ENCODE measurements at places on chromosomes 7 and 10.
A peak's percentile ranks its signal among the peaks of the same experiment; 100 is the strongest.

- DNase-seq, result no peak
Measured at GRCh38 chr7:155299535-155300202, 2.0 kb downstream of the INSIG1 start.

GRCh38 chr10:33697016-33697415 is 362.5 kb upstream of the NRP1 start:
- no peak for DNase-seq

DNA sequence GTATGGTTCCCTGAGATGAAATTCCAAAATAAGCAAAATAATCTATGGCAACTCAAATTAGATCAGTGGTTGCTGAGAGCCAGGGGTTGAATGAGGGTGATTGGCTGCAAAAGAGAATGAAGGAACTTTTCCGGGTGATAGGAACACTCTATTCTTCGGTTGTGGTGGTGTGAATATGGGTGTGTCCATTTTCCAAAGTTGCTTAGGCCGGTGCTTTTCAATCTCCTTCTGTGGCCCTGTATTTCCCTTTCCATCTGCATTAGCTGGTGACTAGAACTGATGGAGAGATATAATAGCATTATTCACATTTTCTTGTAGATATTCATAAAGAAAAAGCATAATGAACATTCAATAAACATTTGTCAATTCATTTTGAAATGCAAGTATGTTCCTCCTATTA is 382.9 kb downstream of the TFEC start:
- DNase-seq, result no peak

- DNase-seq, result peak; percentile 10
Measured at GRCh38 chr7:129635300-129636029, 23.9 kb downstream of the NRF1 start.

- no peak for DNase-seq
Measured at GRCh38 chr7:41999736-42000283, 237.2 kb downstream of the GLI3 start.

- DNase-seq, result no peak
Measured at GRCh38 chr10:70271996-70272924, 11.5 kb downstream of the NPFFR1 start.

DNA sequence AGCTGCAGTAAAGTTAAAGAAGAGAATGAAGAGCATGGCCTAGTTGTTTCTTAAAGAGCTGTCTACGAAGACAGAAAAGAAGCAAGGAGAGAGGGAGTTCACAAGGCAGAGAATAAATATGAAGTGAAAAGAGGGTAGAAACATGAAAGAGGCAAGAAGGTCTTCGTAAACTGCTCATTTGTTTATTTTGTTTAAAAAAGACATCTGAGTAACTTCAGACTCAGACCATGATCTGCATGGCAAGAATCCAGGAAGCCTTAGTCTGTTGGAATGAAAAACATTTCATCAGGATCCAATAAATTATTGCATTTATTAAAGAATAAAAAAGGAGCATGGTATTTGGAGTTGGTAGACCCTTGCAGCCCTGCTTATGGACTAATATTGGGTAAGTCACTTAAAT is 151.1 kb downstream of the SEM1 start:
- DNase-seq, result no peak

- DNase-seq, result no peak
Measured at GRCh38 chr10:27794157-27794556, 48.5 kb upstream of the MKX start.

DNA sequence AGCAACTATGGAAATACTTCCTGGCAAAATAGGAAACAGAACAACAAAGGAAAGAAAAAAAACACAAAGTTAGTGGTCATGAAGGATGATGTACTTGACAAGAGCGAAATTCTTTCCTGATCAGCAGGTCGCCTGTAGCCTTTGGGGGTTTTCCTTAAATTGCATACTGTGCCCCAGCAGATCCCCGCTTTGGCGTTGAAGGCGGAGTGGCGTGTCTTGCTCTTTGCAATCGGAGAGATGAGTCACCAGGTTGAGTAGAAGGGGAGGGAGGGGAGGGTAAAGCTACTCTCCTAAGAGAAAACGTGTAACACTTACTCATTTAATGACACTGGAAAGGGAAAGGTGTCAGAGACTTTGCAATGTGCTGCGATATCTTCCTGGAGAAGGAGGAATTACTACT is 587.2 kb downstream of the SORCS1 start:
- DNase-seq, result no peak

DNA sequence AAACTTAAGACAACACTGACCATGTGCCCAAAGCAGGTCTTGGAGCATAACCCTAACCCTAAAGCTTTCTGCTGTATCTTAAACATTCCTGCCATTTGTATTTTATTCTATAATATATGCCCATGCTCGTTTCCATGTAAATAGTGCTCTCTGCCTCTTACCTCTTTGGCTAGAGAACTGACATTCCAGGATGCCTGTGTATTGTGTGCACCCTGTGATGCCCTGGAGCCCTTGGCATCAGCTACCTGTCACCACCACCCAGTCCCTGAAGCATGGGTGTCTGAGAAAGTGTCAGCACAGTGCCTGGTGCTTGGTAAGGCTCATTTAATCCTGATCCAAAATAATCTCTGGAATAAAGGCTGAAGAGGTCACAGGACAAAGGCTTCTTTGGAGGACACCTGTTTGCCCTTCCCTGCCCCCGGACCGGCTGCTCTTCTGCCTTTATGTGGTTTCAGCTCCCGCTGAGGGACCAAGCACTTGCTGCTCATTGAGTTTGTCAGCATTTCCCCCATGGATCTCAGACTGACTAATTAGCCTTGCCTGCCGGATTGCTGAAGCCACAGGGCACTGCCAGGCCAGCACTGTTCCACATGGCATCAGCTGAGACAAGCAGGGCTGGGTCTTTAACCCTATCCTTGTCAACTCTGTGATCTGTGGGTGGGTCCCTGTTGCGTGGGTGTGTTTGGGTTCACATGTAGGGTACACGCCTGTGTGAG is 139.1 kb upstream of the SORCS3 start:
- DNase-seq, result no peak

GRCh38 chr10:124532106-124532641 is 70.6 kb downstream of the LHPP start:
- peak; percentile 68 for DNase-seq

DNA sequence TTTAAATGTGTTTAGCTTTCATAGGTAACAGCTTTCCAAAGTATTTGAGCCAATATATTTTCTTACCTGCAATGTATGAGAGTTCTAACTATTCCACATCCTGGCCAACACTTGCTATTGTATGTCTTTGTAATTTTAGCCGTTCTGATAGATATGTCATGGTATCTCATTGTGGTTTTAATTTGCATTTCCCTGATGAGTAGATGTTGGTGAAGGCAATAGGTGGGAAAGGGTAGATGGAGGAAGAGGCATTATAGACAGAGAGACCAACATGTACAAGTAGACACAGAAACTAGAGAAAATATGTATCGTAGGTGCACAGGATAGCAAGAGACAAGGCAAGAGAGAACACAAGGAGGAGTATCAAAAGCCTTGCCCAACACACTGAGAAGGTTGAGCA is 54.8 kb upstream of the CCDC71L start:
- DNase-seq, result no peak

DNA sequence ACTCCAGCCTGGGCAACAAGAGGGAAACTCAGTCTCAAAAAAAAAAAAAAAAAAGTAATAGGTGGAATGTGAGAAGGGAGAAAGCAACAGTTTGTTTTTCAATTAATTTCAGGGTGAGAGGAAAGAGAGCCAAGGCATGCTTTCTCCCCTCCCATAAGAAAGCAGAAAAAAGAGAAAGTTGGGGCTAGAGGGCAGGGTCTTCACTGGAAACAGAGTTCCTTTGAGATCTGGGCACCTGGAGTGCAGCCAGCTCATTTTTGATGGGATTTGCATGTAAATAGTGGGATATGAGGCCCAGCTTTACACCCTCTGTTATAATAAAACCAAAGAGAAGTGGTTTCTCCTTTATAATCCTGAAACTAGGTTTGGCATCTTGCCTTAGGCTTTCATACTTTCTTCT is 13.8 kb upstream of the STOX1 start:
- DNase-seq, result no peak

DNA sequence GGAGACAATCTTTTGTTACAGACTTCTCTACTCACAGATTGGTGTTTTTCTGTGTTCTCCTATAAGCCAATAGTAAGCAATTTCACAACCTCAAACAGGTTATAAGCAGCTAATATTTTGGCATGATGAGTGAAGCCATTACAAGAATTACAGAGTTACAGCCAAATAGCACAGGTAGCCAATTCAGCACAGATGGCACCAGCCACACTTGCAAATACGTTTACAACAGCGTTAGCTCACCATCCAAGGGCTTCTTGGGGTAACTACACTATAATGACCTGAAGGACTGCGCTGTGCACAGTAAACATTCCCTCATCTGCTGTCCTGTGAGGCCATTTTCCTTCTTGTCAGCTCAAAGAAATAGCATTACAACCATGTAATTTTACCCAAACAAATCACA is 428.6 kb downstream of the TCERG1L start:
- no peak for DNase-seq

DNA sequence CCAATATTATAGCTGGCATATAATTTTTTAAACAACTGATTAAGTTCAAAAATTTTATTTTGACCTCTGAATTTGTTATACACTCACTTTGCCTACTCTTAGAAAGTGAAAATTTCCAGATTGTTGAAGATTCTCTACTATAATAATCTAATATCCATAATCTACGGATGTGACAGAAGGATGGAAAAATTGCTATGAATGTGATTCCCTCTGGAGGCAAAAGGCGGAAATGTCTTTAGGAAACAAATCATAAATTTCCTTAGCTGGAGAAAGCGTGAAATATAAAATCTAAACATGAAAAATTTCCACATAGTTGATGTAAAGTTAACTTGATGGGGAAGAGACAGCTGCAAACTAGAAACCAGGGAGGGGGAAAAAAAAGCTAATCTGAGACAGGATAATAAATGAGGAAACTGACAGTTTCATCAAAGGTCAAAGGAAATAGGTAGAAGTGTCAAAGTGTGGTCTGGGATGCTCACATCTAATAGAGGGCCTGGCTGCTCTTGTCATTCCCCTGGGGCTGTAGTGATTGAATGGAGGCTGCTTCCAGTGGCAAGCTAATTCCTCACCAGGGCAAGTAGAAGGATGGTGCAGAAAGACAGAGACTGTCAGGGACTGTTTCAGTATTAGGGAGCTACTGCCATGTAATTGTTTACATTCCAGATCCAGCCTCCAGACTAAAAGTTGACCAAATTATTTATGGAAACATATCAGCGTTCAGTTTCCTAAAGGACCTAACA is 264.5 kb downstream of the SDHAF3 start:
- DNase-seq, result no peak

GRCh38 chr7:44155191-44156185 is 14.4 kb upstream of the MYL7 start:
- DNase-seq, result no peak

- no peak for DNase-seq
Measured at GRCh38 chr10:46025406-46025805, 5.0 kb downstream of the NCOA4 start.

GRCh38 chr7:86050918-86051317 is 592.8 kb upstream of the GRM3 start:
- no peak for DNase-seq

- DNase-seq, result peak; percentile 58
Measured at GRCh38 chr10:13536674-13537366, 8.0 kb upstream of the BEND7 start.

DNA sequence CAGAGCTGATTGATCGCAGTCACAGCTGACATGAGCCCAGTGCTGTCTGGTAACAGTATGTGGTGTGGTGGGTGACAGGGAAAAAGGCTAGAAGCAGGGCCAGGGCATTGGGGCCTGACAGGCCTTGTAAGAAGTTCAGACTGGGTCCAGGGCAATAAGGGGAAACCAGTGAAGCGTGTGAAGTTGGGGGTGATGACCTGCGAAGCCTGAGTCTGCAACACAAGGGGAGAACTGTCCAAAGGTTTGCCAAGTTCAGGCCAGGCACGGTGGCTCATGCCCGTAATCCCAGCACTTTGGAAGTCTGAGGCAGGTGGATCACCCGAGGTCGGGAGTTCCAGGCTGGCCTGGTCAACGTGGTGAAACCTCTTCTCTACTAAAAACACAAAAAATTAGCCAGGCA is 983.9 kb upstream of the ZNF722 start:
- no peak for DNase-seq

- DNase-seq, result no peak
Measured at GRCh38 chr7:128800567-128800966, 8.8 kb downstream of the CCDC136 start.

DNA sequence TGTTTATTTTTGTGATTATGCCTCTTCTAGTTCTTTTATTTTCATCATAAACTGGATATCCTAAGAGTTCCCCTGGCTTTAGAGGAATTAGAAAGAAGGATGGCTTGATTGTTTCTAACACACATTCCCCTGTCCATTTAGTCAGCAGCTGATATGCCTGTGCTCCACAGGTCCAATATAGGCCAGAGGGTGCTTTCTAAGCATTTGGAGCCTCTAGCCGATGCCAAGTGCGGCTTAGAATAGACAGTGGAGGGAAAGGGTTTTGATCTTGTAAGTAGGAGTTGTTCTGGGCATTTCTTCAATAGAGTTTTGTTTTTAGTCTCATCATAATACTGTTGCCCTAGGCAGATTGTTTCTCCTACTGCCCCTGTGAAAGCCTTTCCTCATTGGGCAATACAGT is 6.6 kb downstream of the CYP3A43 start:
- DNase-seq, result no peak

GRCh38 chr7:78636727-78637126 is 816.7 kb downstream of the MAGI2 start:
- no peak for DNase-seq

GRCh38 chr7:10429031-10429430 is 544.6 kb upstream of the PHF14 start:
- DNase-seq, result no peak

DNA sequence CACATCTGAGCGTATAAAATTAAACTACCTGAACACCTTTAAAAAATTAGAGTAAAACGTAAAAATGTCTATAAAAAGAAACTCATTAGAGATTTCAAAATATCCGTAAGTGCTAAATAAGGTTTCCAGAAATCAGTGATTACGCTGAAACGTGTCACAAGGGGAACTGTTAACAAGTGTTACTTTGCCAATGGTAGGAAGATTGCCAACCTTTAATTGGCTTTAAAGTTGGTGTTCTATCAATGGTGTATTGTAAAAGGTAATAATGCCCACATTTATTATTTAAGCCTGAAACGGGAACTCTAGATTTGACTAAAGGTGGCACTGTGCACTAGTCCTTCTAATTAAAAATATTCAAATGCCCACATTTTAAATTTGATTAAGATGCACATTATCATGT is 37.8 kb upstream of the HIBADH start:
- DNase-seq, result no peak

- DNase-seq, result peak; percentile 15
Measured at GRCh38 chr10:133281628-133282372, 5.1 kb upstream of the ADAM8 start.

DNA sequence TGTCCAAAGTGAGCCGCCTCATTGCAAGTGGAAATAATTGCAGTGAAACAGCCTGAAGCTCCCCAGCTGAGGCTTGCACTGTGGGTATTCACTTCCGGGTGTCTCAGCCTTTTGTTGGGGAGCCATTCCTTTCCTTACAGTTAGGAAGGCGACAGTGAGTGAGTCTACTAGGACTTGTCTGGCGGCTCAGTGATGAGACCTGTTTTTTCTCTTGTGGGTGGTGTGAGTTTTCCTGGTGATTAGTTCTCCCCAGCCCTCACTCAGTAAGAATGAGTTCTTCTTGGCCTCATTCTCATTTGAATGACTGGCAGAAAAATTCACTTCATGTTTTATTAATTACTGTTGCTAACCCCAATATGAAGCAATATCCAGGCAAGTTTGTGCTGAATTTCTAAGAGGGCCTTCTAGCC is 2.6 kb downstream of the PGAM1 start:
- DNase-seq, result no peak

GRCh38 chr10:30832001-30832748 is 199.5 kb downstream of the ZNF438 start:
- no peak for DNase-seq

GRCh38 chr10:100345570-100346330 is 1.3 kb upstream of the SCD start:
- DNase-seq, result no peak

GRCh38 chr10:98417973-98418664 is 3.1 kb upstream of the PYROXD2 start:
- DNase-seq, result no peak

Data from 8988T (cell line).